ENCODE measurements at places on chromosomes 3 and 15.
A peak's percentile ranks its signal among the peaks of the same experiment; 100 is the strongest.

DNA sequence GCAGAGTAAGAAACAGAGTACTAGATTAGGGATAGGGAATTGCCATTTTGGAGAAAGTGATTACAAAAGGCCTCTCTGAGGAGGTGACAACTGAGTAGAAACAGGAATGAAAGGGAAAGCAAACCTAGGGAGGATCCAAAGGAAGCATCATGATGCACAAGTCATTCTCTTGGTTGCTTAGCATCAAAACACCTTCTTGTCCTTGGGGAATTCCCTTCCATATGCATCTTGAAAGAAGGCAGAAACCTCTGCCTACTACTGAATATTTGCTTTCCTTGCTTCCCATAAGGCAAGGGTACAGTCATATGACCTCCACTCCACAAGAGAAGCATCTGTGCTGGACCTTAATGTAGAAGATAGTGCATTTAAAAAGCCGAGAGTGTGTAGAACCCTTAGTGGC, 24.1 kb downstream of the GABPB1 start:
- H3K27ac ChIP-seq, result no peak overlapping the region
- H3K36me3 ChIP-seq, result no peaks in the 10 kb centered on the region
- H3K27me3 ChIP-seq, result no peaks in the 10 kb centered on the region
- no peaks in the 10 kb centered on the region for H3K4me1 ChIP-seq

DNA sequence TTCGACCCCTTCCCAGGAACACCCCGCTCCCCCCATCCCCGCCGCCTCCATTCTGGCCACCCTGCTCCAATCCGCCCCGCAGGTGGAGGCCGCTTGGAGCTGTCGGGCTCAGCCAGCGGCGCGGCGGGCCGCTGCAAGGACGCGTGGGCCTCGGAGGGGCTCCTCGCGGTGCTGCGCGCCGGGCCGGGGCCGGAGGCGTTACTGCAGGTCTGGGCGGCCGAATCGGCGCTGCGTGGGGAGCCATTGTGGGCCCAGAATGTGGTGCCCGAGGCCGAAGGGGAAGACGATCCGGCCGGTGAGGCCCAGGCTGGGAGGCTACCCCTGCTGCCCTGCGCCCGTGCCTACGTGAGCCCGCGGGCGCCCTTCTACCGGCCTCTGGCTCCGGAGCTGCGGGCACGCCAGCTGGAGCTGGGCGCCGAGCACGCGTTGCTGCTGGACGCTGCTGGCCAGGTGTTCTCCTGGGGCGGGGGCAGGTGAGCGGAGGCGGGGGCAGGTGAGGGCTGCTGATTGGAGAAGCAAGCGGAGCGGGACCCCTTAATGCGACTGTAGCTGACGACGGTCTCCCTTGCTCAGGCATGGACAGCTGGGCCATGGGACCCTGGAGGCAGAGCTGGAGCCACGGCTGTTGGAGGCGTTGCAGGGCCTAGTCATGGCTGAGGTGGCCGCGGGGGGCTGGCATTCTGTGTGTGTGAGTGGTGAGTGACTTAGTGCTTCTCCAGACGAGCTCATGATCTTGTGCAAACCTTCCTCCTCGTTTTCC, 2.5 kb downstream of the RCCD1 start:
- peaks cover 24% of the 10 kb centered on the region for H3K36me3 ChIP-seq
- DNase-seq, result peak; percentile 58
- peak overlapping the region; percentile 73 for H3K4me3 ChIP-seq
- H3K27ac ChIP-seq, result no peak overlapping the region
- H3K4me1 ChIP-seq, result peaks cover 9% of the 10 kb centered on the region

- H3K27ac ChIP-seq, result peak within 1 kb of the TSS; percentile 72
- H3K27me3 ChIP-seq, result no peaks in the 10 kb centered on the region
- H3K4me3 ChIP-seq, result peak within 1 kb of the TSS; percentile 96
- H3K36me3 ChIP-seq, result no peaks in the 10 kb centered on the region
- H3K4me1 ChIP-seq, result no peaks in the 10 kb centered on the region
- peak; percentile 95 for DNase-seq
Measured at GRCh38 chr3:15205934-15206661, at the start of gene CAPN7. Gene CAPN7, plus strand, starts transcription at chr3:15206246. Its CDS starts 250 bp downstream, at chr3:15206496.

GRCh38 chr3:100480081-100480480, 12.3 kb upstream of the TMEM45A start:
- H3K36me3 ChIP-seq, result no peaks in the 10 kb centered on the region
- DNase-seq, result no peak
- no peaks in the 10 kb centered on the region for H3K27me3 ChIP-seq
- H3K27ac ChIP-seq, result no peak overlapping the region
- H3K4me1 ChIP-seq, result no peaks in the 10 kb centered on the region
- H3K4me3 ChIP-seq, result no peak overlapping the region

DNA sequence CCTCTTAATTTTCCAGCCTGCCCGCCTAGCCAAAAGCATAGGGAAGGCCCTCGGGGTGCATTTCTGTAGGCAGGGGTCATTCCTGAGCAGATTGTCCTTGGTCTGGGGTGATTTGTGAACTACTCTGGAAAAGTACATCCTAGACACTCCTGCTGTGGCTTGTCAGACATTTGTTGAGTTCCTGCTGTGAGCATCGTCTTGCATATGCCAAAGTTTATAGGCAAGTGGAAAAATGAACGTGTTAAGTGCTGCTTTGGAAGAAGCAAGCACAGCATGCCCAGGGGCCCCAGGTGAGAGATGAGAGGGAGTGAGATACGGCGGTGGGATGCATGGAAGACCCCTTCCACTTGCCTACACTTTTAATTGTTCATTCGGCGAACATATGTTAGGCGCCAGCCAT, 237.7 kb upstream of the ST8SIA2 start:
- H3K4me3 ChIP-seq, result no peak overlapping the region
- H3K36me3 ChIP-seq, result no peaks in the 10 kb centered on the region
- H3K4me1 ChIP-seq, result peaks cover 2% of the 10 kb centered on the region
- H3K27ac ChIP-seq, result no peak overlapping the region
- H3K27me3 ChIP-seq, result no peaks in the 10 kb centered on the region

Data from trophoblast cell (in vitro differentiated cells and primary cell).